SK-N-SH (cell line): ENCODE measurements at places on chromosomes 1 and 21. TPM values are rescaled to one million over a fixed set of nuclear protein-coding genes. Genes with fewer than 3 reads are reported as not detected.

The GON4L gene
- 16.5 and 24.6 TPM in 2 replicates for polyA plus RNA-seq

The ID3 gene
- polyA plus RNA-seq, result 394 and 504 TPM in 2 replicates

DNA sequence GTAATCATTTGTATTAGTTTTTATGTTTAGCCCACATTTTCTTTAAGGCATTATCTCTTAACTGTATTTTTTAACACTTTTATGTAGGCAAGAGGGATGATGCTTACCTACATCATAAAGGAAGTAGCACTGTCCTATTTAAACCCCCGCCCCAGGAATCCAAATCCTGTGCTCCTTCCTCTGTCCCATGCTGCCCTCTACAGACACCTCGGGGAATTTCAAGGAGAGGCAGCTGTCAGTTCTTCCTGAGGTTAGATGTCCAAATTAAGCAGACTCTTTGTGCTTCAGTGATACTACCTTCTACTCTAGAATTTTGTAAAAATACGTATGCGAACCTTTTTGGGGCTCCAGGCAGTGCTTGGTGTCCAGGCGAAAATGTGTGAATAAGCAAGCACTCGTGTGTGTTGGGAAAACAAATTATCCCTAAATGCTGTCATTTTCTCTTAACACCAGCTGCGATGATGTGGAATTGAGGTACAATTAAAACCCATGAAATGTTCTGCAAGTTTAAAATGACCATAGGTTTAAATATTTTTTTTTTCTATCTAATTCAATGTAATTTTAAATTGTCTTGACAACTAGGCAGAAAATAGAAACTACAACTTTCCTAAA, 19.2 kb downstream of the CRCT1 start:
- DNase-seq, result peak; percentile 45

The ATP6V1G3 gene
- polyA plus RNA-seq, result not detected in 2 replicates

- DNase-seq, result no peak
These were observed 4.6 kb downstream of the IFFO2 start for GRCh38 chr1:18951818-18952391.
